ENCODE measurements at places on chromosomes 12 and 14.

DNA sequence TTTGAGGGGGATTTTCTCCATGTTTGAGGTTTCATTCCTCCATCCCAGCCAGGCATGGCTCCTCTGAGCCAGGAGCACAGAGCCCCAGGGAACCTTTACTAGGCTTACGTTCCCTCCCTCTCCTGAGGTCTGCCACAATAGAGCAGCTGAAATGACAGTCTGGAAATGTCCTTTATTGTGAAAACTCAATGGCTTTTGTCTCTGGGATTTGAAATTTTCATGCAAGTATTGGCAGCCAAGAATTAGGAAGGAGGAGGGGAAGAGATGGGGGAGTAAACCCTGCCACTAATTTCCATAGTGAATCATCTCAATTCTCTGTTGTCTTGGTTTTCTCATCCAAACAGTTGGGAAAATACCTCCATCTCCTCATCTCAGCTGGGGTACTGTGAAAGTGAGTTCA is 2.6 kb upstream of the PLEKHG3 start:
- DNase-seq = no peak

- DNase-seq = no peak
Measured at GRCh38 chr14:51205486-51205885, 34.6 kb upstream of the TMX1 start.

GRCh38 chr12:19850346-19851065 is 411.2 kb downstream of the AEBP2 start:
- DNase-seq = no peak

DNA sequence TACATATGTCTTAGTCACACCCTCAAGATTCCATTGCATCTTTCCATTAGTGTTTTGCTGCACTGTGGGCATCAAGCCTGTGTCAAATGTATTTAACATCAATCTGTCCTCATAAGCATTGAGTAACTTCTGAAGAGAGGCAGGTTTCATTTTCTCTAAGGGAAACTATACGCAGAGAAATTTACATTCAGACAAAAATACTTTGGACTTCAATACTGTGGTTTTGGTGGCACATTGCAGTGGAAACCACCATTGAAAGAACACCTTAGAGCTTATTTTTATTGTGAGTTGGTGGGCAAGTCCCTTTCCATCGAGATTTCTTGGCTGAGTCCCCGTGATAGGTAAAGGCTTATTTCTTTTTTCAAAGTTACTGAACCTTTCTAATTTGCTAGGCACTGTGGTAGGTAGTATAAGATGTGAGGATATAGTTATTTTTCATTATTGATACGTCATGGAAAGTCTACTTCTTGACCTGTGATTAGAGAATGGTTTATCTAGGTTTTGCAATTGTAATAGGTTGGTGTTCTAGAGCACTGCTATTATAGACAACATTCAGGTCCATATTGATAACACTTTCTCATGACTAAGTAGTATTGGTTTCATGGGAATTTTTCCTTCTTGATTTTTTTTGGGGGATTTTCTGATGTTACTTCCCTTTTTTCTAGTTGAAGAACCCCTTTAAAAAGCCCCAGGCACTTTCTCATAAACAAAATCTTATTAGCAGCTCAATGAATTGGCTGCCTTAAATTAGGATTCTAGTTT is 81.9 kb downstream of the CFAP54 start:
- DNase-seq = no peak

- no peak for DNase-seq
Measured at GRCh38 chr14:23640524-23641141, 4.5 kb downstream of the DHRS2 start.

DNA sequence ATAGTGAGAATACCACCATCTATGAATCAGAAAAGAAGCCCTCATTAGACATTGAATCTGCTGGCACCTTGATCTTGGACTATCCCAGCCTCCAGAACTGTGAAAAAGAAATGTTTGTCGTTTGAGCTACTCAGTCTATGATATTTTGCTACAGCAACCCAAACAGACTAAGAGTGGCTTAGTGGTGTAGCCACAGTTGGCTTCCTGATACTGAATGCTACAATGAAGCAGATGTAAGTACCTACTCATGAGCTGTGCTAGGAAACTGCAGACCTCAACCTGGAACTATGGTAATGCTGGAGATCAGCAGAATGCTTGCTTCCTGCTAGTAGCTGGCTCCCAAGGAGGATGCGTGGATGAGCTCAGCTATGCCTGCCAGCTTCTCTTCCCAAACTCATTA is 268.6 kb upstream of the CRY1 start:
- DNase-seq = no peak

DNA sequence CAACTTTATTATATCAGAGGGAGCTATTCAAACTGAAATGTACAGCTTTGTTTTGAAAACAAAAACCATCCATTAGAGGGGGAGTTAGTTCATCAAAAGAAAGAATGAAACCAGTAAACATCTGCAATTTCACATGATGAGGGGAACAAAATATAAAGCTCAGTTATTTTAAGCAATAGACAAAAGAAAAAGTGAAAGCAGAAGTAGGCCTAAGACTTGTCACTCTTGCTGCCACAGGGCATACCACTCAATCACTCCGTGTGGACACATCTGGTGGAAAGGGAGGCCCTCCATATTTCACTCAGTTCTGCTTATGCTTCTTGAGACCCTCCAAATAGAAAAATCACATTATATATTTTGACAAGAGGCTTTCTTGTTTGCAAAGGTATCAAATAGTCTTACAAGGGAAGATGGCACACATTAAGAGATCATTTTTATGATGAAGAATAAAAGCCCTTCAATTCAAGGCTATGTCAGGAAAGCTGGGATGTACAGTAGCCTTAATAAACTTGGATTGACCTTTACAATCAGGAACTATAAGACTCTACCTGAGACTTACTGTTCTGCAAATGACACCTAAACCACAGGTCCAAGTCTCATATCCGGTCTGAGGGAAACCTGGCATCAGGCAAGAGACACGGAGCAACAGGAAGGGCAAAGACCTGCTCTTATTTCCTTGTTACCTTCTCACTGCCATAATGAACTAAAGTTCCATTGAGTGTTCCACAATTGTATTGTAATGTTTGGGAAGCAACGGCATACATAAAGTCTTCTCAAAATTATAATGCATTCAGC is 222.5 kb upstream of the GRIP1 start:
- no peak for DNase-seq

DNA sequence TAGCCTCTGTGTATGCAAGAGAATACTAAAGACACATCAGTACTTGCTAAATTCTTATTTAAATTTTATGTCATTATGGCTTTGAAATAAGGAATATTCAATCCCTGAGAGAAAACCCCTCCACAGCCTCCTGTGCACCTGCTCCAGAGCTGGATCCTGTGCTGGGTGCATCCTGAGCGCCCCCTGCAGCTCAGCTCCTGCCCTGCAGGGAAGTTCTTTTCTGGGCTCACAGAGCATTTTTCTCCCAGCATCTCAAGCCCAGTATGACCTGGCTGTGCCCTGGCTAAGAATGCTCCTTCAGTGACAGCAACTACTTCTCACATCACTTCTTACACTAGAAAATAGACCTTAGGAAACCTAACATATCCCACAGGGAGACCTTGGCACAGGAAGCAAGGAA is 1211.7 kb downstream of the TMEM121 start:
- no peak for DNase-seq

DNA sequence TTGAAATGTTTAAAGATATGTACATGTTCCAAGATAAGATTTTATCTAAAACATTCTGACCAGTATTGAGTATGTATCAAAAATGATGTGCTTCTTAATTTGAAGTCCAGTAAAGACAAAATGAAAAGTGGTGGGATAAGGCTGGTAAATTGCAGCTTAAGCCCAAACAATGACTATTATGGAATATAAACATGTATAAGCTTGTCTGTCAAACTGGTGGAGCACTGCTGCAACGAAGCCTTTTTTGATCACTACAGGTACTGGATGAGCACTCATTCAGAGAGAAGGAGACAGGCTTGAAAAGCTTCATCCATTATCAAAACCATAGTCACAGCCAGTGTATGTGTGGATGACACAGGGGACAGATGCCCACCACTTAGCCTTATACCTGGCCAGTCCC is 138.4 kb downstream of the ATP23 start:
- DNase-seq = no peak

- no peak for DNase-seq
Measured at GRCh38 chr14:99230208-99231151, 41.5 kb downstream of the BCL11B start.

DNA sequence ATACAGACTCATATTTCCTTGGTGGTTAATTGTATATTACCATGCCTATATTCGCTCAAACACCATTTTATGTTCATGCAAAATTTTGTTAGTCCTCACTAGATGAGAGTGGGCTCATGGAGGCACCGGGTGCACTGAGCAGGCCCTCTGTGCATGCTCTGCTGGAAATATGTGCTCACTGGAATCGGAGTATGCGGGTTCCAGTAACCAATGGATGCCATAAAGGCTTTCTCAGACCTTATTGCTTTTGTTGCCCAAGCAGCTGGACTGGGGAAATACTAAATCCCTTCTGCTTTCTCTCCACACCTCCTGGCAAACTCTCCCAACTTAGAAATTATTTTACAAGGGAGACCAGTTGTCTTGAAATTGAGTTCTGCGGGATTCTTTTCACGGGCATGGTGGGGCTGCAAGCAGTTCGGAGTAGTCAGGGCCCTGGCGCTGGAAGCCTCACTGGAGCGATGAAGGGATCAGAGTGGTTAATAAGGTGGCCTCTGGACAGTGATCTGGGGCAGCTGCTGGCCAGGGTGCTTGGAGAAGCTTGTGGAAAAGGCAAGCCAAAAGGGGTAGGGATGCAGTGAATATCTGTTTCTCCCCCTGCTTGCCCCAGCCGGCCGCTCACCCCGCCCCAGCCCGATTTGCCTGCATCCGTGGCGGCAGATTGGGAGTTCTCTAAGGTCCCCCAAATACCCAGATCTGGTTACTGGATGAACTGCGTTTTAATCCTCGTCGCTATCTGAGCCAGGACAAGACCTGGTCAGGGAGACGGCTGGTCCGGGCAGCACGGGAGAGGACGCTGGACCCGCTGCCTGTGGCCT is 7.4 kb upstream of the HOXC6 start:
- no peak for DNase-seq

GRCh38 chr12:81095501-81096232 is 17.8 kb downstream of the ACSS3 start:
- no peak for DNase-seq

DNA sequence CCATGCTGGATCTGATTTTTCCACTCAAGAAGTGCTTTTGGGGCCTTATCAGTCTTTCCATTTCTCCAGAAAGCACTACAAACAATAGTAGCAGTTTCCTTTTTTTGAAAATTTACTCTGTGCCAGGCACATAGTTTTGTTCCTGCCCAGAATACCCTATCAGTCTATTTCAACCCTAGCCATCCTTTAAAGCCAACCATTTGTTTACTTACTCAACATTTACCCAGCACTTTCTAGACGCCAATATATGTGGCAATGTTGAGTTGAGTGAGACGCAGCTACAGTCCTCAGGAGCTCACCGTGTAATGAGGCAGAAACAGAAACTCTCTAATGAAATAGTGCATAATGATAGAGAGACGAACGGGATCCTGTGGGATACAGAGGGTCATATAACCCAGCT is 32.9 kb upstream of the CHST11 start:
- DNase-seq = no peak

DNA sequence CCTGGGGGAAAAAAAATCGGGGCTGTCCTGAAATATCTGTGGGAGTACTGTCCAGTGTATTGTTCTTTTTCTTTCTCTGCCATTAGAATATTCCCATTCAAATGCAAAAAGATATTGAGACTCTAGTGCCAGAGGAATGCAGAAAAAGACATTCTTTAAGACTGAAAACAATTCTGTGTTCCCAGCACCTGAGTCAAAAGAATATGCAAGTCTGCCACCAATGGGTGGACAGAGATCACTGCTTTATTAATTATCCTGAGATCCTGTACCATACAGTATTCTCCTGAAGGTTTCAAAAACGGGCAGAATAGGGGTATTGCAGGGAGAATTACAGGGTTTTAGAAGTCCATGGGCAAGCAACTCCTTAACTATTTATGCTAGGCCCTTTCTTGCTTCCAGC is 361.8 kb downstream of the C12orf50 start:
- no peak for DNase-seq

GRCh38 chr14:103534576-103535061 is 5.6 kb downstream of the TRMT61A start:
- DNase-seq = no peak

- no peak for DNase-seq
Measured at GRCh38 chr14:99181241-99181640, 90.8 kb downstream of the BCL11B start.

- DNase-seq = no peak
Measured at GRCh38 chr12:23771240-23771949, 178.1 kb downstream of the SOX5 start.

DNA sequence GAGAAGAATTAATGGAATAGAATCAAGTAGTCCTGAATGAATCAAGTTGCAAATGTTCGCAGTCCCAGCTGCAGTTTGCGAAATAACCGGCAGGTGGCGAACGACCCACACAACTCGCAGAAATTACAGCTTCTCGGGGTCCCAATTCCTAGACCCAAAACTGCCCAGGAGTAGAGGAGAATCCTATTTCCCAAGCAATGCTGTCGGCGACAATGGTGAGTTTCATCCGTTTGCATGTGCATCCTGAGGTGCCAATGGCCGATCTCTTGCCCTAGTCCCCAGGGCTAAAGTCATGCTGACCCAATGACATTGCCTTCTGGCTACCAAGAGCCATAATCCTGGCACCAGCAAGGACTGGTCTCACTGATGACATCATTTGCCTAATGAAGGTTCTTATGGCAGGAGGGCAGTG is 8.5 kb upstream of the ASCL1 start:
- peak; percentile 11 for DNase-seq
